NCI-H146 (cell line): ENCODE measurements at places on chromosomes 5 and 9.

GRCh38 chr5:146921225-146921624 is 42.7 kb upstream of the PPP2R2B start:
- DNase-seq, result no peak

GRCh38 chr5:136115183-136115865 is 17.3 kb upstream of the SMAD5 start:
- DNase-seq, result no peak

DNA sequence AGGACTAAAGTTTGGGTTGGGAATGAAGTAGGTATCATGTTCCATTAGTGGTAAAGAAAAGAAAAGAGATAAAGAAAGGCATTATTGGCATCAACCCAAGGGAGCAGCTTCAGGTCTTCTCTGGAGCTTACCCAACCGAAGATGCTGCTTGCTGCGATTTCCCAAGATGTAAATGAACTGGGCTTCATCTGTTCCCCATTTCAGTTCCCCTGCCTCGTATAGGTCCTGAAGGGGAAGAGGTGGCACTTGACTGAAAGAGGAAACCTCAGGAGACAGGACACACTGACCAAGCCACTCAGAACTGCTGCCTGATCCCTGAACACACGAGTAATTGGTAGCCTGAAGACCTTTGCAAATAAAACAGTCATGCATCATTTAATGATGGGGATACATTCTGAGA is 24.6 kb downstream of the ANXA6 start:
- DNase-seq, result no peak

DNA sequence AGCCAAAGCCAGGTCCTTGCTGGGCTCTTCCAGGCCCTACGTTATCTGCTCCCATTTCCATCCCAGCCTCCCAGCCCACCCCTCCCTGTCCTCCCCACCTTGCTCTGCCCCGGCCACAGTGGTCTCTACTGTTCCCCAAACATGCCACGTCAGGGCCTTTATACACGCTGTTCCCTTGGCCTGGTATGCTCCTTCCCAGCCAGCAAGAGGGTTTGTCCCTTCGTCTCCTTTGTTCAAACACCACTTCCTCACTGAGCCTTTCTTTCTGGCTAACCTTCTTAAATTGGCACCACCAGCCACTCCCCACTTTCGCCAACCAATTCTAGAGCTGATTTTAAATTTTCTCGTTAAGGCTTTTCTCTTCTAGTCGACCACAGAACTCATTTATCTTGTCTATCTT is 9.8 kb downstream of the SH2D3C start:
- DNase-seq, result no peak

DNA sequence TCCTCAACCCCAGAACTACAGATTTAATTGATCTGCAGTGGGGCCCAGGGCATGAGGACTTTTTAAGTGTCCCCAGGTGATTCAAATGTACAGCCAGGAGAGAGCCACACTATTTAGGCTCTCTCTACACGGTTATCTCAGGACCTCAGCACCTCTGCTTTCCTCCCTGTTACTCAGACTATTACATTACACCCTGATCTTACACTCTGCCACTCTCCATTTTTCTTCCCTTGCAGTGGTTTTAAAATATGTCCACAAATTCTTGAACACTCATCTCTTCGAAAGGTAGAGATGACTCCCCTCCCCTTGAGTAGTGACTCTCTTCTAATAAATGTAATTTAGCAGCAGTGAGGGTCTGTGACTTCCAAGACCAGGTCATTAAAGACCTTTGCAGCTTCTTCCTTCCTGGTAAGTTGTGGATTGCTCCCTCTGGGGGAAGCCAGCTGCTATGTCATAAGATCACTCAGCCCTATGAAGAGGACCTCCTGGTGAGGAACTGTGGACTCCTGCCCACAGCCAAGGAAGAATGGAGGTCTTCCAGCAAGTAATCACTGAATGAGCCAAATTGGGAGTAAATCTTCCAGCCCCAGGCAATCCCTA is 87.5 kb upstream of the SSBP2 start:
- peak; percentile 25 for DNase-seq

DNA sequence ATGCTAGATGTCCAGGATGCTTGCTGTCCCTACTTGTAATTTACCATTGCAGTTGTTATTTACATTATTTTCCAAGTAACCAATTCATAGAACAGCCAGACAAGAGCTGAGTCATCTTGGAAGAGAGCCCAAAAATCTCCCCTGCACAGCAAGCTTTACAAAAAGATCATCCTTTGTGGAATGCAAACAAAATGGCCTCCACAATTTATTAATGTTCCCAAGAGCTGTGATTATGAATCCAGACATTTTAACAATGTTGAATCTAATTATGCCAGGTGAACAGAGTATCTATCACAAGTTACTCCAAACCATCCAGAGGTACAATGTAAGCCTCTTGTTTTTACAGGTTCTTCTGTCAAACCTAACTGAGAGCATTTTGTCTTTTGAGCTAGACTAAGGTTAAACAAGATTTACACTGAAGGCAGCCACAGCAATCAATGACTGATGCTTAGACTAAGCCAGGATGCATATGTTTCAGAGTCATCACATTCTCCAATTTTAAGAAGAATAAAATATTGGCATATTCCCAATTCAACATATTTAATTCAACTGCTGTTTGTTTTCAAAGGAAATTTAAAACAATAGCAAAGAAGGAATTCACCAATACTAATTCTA is 95.3 kb upstream of the SLC12A2 start:
- DNase-seq, result peak; percentile 13

GRCh38 chr5:158301186-158301585 is 442.2 kb upstream of the CLINT1 start:
- DNase-seq, result peak; percentile 15

GRCh38 chr5:119743927-119744326 is 114.6 kb downstream of the FAM170A start:
- peak; percentile 25 for DNase-seq

DNA sequence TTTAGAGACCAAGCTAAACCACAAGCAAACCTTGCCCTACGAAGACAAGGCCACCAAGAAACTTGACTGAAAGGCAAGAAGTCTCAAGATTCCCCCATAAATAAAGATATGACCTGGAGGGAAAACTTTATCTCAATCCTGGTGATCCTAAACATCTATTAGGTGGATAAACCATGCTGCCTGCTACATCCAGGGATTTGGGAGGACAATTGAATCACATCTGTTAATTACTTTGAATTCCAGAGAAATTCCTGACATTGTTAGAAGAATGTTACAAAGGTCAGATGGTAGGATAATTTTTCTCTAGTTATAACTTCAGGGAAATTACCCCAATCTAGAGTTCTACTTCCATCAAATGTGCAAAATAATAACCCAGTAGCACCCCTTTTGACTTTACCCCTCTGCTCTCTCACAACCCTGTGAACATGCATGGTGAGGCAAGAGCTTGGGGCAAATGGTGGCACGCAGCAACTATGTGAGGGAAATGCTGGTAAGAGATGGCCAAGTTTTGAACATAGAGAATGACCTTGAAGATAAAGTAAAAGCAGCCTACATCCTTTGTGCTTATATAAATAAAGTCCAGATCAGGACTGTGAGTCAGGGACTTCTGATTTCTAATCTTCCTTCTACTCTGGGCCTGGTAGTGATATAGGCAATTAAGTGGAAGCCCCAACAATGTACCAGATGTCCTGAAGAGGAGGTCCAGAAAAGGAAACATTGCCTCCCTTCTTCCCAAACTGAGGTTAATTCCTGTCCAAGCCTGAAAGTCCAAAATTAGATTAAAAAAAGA is 57.1 kb upstream of the PTGER4 start:
- DNase-seq, result no peak

GRCh38 chr5:107796797-107797196 is 126.1 kb upstream of the EFNA5 start:
- no peak for DNase-seq

DNA sequence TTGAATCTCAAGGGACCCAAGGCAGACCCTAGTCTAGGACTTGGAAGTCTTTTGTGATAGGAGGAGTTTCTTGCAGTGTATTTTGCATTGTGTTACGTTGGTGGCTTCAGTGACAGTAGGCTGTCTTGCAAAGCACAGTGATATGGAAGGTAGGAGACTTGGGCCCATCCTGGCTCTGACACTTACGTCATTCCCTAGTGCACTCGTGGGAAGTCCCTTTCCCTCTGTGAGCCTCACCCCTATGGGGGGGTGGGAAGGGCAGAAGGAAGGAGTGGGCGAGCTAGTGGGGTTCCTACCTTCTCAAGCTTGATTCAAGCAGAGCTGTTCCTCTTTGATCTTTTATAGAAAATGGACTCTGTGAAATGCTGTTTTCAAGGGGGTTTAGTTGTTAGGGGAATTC is 9.2 kb upstream of the TEX53 start:
- no peak for DNase-seq

DNA sequence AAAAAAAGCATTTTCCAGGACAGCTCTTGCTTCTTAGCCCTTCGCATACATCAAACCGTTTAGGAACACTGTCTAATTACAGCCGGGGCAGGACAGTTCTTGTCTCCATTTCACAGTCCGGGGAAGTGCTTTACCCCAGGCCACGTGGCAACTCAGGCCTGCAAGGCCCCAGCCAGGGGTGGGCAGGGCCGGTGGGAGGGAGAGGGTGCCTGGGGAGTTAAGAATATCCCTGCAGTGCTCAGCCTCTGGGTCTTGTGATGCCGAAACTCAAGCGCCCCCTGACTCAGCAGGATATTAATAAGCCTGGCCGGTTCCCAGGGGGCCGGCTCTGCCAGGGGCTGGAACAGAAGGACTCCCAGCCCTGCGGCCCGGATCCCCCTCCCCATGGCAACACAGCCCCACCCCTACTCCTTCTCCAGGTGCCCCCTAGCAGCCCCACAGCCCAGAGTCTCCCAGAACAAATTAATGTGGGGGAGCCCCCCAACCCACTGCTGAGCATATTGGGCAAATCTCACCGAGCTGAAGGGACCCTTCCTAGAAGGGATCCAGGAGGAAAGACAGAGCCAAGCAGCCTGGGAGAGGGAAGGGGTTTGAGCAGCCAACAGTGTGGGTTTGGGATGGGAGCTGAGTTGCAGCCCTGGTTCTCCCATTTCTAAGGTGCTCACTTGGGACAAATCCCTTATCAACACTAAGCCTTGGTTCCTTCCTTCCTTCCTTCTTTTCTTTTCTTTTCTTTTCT is 45.3 kb downstream of the PLPP7 start:
- DNase-seq, result no peak

DNA sequence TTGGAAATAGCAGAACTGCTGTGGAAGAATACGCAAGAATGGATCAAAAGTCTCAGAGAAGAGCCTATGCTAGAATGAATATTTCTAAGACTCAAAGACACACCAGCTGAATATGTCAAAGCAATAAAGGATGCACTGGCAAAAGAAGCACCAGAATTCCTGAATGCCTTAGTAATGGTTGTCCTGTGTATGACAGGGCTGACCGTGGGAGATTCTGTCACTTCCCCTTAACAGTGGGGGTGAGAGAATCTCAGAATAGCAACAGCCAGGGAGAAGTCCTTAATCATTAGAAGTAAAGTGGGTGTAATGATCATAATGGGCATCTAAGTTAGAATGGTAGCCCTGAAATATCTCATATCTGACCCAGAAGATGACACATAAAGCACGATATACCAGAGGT is 14.6 kb upstream of the PRR16 start:
- no peak for DNase-seq

DNA sequence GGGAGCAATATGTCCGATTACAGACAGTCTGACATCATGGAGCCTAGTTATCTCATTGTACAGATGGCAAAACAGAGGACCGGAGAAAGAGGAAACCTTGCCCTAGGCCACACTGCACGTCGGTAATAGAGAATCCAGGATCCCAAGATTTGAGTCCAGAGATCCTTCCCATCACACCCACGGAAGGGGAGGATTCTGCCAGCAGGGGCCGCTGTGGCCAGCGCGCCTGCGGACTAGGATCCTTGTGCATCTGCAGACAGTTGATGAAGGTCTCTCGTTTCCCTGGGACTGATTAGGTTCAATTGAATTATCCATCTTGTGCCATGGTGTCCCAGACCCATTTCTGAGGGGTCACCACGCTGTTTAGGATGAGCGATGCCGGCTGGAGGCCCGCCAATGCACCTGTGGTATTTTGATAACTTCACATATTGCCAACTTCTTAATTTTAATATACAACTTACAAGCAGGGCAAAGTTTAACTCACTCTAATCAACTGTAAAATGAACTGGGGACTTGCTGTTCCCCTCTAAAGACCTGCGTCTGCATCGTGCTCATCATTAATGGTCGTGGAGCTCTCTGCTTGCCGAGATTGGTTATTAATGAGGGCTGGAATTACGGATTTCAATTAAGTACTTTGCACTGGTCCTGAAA is 592.7 kb upstream of the BRINP1 start:
- DNase-seq, result no peak

DNA sequence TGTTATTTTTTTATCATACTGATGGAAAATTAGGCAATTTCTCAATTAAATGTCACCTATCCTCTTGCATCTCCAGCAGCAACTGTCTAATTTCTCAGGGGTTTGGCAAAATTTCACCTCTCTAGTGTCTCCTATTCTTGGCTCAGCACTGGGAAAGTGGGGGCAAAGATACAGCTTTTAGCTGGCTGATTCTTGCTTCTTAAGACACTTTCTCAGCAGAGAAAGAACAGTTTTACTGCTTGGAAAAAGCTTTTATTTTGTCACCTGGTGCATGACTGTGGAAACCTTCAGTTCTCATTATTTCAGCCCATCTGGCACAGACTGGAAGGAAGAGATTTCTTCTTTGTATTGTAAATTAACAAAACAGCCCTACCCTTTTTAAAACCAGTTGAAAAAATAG is 283.6 kb upstream of the SGCD start:
- no peak for DNase-seq

DNA sequence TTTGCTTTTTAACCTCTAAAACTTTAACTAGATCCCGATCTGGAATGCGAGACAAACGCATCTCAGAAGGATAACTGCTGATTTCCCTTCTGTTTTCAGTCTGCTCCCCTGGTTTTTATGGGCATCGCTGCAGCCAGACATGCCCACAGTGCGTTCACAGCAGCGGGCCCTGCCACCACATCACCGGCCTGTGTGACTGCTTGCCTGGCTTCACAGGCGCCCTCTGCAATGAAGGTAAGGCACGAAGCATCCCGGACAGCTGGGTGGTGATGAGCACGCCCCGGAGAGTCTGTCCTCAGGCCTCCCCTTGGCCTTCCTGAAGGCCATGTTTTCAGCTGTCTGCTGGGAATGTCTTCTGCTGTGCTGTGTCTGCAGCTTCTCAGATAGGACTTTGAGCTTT is 82.9 kb upstream of the PRRC1 start:
- DNase-seq, result no peak

DNA sequence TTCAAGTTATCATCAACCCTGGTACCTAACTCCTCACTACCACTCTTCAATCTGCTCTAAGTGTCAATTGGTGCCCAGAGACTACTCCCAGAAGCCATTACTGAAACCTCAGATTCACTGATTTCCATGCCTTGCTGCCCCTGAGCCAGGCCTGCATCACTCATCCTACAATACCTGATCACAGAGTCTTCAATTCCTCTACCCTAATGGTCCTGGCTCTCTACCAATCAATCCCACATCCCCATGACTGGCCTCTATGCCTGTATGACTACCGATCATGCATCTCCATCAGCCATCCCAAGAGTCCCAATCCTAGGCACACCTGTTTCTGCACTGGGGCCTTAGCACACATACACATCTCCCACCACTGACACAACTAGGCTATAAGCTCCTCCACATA is 2.5 kb downstream of the ZNF484 start:
- DNase-seq, result no peak

- no peak for DNase-seq
These were observed 146.0 kb upstream of the MAST4 start for GRCh38 chr5:66450237-66450636.
